T-helper 2 cell (primary cell): ENCODE measurements at places on chromosomes 6 and 20.

GRCh38 chr20:46512943-46513844, at the start of gene ZNF334:
Gene ZNF334, minus strand, starts transcription at chr20:46513559. Its CDS starts 1,457 bp downstream, at chr20:46512102.
- DNase-seq: no peak

GRCh38 chr6:117906958-117907600, at the start of gene SLC35F1:
Gene SLC35F1, plus strand, starts transcription at chr6:117907264.
- peak; percentile 22 for DNase-seq

GRCh38 chr20:44388466-44389023, 33.0 kb downstream of the HNF4A start:
- DNase-seq: peak; percentile 57

GRCh38 chr20:51828762-51829161, 26.4 kb upstream of the SALL4 start:
- no peak for DNase-seq

DNA sequence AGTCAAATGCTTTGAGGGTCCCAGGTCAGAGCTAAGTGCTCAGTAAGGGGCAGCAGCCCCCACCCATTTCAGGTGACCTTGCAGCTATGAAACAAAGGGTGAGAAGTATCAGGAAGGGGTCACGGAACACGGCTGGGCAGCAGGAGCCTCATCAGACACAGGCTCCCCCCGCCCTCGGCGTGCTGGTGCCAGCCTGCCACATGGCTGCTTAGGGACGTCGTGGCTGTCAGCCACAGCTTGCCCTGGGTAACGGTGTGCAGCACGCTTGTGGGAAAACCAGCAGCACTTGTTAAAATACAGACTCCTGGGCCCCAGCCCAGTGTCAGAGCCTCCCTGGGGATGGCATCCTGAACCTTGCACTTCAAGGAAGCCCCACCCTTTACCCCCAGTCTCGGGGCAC, 39.3 kb downstream of the SSR1 start:
- no peak for DNase-seq

- no peak for DNase-seq
Measured at GRCh38 chr20:39453890-39454289, 491.7 kb downstream of the DHX35 start.
